Stimulated activated CD4-positive, alpha-beta T cell treated with anti-CD3 and anti-CD28 coated beads, Interleukin-12 subunit alpha, Interleukin-12 subunit beta, amount 100 ng/mL, for 4 hours (primary cell): ENCODE measurements at places on chromosomes 3 and 15.

DNA sequence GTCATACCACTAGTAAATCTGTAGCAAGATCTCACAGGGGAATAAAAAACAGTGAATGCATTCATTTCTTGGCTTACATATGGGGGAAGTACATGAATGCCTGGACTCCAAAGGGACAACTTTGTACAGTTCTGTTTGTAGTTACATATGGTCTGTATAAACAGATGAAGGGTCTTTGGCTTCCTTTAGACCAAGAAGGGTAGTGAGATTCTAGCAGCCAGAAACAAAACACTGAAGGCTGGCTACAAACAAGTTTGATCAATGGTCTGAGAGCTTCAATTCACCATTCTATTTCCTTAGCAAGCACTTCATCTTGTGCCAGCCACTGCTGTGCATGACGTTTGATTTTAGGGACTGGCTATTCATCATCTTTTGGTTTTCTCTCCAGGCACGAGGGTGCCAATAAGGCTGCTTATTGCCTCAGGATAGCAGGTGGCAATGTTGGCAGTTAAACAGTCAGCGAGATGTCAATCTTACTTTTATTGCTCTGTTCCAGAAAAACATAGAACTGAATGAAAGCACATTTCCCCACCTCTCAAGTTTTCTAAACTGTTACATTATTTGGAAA lies 313.7 kb upstream of the COL8A1 start:
- DNase-seq, result no peak

DNA sequence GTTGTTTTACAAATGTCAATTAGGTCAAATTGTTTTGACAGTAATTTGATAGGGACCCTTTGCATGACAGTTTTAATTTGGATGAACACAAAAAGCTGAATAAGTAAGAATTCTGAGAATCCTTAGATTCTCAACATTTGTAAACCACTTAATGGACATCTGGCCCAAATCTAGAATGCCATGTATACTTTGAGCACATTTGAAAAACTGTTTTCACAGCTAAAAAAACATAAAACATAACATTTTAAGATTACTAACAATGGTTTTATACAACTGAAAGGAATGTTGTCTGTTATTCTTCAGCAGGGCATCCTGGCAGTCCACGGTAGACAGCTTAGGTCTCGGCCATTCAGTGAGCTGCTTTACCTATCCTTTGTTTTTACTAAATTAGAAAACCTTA lies 34.5 kb upstream of the TM2D3 start:
- no peak for DNase-seq

DNA sequence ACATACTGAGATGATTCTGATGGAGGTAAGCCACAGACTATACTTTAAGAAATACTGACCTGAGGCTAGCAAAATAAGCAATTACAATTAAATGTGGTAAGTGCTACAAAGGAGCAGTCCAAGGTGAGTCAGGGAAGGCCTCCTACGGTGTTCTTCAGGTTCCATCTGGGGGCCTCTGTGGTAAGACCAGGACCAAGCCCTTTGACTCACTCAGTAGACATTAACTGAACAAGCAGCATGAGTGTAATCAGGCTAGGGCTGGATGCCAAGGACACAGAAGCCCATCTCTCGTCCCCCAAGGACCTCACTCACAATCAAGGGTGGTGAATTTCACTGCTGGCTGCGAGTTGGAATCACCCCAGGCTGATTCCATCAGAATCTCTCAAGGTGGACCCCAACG lies 37.3 kb downstream of the DZIP1L start:
- no peak for DNase-seq

DNA sequence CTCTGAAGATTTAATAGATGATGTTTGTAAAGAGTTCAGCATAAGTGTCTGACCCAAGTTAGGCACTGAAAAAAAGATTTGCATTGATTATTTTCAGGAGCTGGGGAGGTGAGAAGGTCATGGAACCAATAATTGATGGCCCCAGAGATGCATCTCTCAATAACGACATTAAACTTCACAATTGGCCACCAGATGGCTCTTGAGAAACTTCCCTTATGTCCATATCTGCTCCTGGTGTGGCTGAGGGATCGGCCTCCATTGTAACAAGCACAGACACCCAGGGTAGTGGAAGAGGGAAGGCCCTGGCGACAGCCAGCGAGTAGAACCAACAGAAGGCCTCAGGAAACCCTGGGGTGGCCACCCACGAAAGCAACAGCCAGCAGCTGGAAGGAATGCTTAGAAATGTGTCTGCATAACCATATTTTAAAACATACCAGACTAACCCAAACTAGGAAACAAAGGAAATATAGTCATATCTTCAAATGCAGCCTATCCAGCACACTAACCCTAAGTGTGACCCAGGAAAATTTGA lies 536.7 kb downstream of the SOX2 start:
- DNase-seq, result no peak
